Activated T-cell treated with anti-CD3 and anti-CD28 coated beads, Interleukin-2, amount 50 U/mL, for 4 hours (primary cell): ENCODE measurements at places on chromosomes 6 and 20.

DNA sequence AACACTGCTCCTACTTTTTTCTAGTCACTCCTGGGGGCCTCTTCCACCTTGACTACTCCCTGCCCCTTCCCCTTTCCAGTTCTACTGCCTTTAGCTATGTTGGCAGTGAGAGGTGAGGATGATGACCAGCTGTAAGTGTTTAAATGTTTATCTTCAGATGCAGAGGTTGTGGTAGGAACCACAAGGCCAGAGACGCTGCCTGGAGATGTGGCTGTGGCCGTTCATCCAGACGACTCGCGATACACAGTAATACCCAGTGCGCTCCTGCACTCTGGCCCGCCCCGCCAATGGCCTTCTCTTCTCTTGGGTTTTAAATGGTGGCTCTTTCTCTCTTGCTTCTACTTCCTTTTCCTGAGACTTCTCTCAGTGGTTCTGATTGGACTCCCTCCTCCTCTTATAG lies 4.6 kb downstream of the VARS2 start:
- DNase-seq: no peak

- DNase-seq: no peak
These were observed 13.1 kb upstream of the CST7 start for GRCh38 chr20:24935766-24936525.

GRCh38 chr6:113750151-113750855 lies 106.8 kb upstream of the MARCKS start:
- no peak for DNase-seq

DNA sequence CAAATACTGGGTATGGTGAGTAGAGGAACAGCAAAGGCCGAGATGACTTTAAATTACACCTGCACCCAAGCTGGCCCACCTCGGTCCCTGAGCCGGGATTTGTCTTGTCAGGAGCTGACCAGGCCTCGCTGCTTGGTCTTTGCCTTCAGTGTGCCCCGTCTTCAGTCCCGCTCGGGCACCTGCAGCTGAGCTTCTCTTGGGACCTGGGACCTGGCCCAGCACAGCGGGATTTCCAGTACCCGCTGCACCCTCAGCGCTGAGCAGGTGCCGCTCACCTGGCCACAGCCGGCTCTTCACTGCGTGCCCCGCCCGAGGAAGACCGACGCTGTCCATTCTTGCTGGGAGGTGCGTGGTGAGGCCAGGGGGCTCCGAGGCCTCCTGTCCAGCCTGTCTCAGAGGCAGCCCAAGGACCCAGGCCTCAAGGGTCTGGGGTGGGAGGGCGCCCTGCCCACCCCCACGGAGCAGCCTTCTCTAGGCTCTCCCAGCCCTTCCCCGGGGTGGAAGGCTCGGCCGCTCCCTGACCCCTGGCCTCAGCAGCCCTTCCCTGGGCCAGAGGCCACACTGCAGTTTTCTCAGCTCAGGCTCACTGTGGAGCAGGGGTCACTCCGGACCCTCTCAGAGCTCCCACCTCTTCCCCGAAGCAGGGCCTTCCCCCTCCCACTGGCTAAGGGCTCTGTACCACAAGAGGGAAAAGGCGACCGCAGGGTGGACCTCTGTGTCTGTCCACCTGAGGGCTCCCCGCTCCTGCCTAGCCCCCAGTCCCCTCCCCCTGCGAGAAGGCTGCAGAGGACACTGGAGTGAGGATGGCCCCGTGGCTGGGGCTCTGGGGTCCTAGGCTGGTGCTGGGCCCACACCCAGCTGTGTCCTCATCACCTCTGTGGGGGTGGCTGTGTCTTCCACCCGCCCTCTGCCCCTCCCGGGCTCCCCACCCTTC lies 119.3 kb downstream of the RNASET2 start:
- no peak for DNase-seq

DNA sequence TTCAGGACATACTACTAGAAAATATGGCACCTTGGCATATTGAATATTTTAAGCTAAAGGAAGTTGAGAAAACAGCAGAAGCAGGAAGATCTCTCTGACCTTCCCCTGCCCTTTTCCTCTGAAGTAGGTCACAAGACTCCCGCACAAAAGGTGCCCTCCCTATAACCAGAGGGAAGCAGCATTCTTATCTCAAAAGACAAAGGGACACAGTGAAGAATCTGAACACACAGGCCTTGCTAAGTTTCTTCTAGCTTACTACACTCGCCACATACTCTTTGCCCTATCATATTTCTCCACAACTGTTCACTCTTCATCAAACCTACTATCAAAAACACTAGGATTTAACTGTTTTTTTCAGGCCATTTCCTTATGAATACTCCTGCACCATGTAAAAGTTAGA lies 151.2 kb downstream of the ELOVL4 start:
- no peak for DNase-seq

DNA sequence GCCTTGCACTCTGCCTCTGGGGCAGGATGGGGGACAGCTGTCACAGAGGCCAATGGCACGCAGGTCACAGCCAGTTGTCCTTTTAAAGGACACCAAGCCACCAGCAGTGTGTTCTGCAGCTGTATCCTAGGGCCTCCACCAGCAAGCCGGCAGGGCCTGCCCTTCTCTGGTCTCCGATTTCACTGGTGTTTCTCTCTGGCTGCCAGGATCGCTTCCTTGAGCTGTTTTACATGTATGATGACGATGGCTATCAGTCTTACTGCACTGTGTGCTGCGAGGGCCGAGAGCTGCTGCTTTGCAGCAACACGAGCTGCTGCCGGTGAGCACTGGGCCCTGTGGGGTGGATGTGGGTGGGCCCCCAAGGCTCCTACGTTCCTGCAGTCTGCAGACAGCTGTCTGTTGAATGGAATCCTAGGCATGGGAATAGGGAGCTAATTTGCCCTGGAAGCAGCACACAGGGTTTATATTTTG lies 22.7 kb upstream of the MAPRE1 start:
- no peak for DNase-seq

GRCh38 chr6:15955484-15955883 lies 173.4 kb upstream of the MYLIP start:
- no peak for DNase-seq

DNA sequence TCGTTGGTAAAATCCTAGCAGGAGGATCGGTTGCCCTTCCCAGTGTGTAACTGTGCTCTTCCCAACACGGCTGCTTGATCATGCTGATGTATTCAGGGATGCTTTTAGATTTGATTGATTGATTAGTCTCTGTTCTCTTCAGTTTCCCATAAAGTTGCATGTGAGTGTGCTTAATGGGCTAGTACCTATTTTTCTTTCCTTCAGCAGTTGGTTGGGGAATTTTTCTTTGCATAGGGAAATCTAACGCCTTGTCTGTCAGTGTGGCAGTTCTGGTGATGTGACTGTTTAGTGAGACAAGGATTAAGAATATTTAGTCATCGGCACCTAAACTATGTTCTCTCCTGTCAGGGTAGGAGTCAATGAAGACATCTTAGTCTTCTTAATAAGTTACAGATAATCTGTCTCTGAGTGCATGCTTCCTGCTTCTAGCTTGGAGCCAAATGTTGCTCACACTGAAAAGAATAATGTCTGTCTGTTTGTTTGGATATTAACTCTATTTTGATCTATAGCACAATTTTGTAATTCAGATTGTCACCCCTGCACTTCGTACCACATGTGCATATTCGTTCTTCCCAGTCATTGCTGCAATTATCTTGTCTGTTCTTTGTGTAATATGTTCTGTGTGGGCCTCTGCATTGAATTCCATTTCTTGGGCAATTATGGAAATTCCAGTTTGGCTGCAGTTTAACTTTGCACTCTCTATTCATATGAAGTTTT lies 169.9 kb downstream of the EDN1 start:
- no peak for DNase-seq

DNA sequence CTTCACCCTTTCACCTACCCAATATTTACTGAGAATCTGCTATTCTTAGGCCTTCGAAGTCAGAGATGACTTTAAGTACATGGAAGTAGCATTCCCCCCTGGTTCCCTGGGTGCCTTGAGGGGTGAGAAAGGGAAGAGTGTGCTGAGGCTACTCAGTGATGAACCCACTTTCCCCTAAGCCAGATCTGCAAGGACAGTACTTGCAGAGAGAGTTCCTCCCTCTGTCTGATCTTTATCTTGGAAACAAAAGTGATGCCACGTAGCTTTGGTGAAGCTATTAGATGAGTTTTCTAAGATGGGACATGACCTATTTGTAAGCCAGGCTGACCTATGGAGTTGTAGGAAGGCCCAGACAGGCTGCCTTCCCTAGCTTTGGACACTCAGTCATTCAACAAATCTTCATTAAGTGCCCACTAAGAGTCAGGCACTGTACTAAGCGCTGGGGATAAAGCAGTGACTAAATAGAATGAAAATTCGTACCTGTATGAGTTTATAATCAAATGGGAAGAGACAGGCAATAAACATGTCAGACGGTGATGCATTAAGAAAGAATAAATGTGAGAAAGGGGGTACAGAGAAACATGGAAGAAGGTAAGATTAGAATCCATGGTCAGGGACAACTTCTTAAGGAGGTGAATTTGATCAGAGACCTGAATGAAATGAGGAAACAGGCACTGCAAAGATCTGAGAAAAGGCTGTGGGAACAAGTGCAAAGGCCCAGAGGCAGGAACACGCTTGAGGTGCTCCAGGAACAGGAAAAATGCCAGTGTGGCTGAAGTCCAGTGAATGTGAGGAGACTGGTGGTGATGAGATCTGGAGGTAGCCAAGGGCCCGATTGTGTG lies 42.2 kb downstream of the BCL2L1 start:
- DNase-seq: no peak

DNA sequence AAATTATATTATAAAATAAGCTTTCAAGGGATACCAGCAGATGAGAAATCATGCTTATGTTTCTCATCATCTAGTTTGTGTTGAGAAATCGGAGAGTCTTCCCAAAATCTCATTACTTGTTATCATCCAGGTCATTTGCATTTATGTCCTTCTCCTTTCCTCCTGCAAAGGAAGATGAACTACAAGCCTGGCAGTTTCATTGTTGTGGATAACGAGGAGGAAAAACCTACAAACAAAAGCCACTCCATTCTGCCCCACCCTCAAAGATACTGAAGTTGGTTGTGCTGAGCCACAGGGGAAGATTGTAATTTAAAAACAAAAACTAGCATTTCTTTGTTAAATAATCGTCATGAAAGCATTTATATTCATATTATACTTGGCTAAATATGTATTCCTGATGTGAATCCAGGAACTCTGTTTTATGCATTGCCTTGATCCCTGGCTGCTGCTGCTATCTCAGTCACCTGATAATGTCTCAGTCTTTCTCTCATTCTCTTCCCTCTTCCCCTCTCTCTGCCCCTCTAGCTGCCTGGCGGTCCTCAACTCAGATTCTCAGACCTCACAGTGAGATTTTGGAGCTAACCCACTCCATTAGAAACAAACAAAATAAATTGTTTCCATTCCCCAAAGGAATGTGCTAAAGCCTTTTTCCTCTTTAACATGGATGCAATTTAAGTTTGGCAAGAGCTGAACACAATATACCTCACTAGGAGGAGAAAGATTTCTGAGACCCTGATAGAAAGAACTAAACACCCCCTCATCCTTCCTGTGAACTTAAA lies 185.3 kb downstream of the ADAT2 start:
- no peak for DNase-seq

DNA sequence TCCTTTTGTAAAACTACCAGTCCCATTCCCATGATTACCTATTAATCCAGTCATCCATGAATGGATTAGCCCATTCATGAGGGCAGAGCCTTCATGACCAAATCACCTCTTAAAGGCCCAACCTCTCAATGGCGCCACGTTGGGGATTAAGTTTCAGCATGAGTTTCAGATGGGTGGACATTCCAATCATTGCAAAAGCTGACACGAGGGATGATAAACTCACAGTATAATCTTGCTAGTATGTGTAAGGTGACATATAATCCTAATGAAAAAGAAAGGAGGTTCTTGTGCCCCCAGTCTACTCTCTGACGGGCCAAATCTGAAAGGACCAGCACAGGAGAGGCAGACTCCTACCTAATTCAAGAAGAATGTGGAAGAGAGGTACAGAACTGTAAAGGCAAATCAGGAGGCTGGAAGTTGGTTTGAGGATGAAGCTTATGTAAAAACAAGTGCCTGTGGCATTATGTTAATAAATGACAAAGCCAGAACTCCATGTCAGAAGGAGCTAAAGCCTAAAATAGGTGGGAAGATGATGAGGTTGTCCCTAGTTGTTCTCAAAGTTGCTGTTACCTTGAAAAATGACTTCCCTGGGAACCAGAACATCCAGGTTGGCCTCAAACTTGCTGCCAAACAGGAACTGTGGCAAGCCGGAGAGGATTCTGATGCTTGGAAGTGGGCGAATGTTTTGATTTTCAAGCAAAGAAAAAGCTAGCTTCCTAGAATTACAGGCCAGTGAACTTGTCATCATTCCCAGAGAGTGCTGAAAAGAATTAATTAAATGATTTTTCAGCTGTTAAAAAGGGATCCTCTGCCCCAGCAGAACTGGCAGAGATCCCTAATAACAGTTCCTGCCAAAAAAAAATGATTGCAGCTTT lies 106.5 kb upstream of the TIAM2 start:
- DNase-seq: no peak

DNA sequence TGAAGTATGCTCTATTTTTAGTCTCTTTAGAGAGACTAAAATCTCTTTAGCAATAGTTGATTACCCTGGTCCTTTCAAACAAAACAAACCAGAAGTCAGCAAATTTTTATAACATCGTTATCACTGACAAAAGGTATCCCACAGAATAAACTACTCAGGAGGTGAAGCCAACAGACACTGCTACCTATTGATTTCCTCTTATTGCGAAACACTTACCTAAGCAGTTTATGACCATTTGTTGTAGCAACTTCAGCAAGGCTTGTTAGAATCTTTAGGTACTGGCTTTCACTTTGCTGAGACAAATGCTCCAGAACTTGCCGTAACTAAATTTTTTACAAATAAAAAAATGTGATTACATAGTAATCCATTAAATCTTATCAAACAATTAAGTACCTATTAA lies 64.4 kb downstream of the HACE1 start:
- DNase-seq: no peak

- DNase-seq: no peak
These were observed 95.8 kb upstream of the IRAK1BP1 start for GRCh38 chr6:78771586-78771985.

GRCh38 chr20:47724396-47724795 lies 60.9 kb downstream of the SULF2 start:
- DNase-seq: no peak

- no peak for DNase-seq
These were observed 181.9 kb downstream of the HAO1 start for GRCh38 chr20:7758406-7758805.

GRCh38 chr6:150410906-150411305 lies 42.1 kb downstream of the IYD start:
- no peak for DNase-seq

- no peak for DNase-seq
These were observed 20.3 kb downstream of the CITED2 start for GRCh38 chr6:139354189-139354588.

DNA sequence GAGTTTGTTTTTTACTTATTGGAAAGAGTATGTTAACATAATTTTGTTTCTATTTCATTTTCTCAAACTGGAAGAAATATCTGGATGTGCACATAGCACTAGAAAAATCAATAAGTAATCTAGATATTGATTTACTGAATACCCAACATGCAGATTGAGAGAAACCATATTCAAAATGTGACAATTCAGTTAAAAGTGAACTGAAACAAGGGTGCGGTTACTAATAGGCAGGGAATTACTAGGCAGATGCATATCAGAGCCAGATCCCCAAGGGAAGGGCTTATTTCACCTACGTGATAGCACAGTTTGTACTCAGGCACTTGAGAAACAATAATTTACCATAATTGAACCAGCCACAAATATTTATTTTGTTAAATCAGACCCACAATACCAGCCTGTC lies 493.1 kb upstream of the FLRT3 start:
- no peak for DNase-seq
